ENCODE measurements at places on chromosomes 13 and 19.
A peak's percentile ranks its signal among the peaks of the same experiment; 100 is the strongest.

DNA sequence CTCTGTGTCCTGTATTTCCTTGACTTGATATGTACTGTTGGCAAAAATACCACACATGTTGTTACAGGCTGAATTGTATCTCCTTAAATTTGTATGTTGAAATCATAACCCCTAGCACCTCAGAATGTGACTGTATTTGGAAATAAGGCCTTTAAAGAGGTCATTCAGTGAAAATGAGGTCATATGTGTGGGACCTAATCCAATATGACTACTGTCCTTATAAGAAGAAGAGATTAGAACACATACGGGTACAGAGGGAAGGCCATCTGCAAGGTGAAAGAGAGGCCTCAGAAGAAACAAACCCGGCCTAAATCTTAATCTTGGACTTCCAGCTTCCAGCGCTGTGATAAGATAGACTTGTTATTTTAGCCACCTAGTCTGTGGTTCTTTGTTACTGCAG lies 202.5 kb downstream of the NUFIP1 start:
- DNase-seq = no peak

- no peak for DNase-seq
These were observed 21.5 kb upstream of the SERPINE3 start for GRCh38 chr13:51318015-51318414.

DNA sequence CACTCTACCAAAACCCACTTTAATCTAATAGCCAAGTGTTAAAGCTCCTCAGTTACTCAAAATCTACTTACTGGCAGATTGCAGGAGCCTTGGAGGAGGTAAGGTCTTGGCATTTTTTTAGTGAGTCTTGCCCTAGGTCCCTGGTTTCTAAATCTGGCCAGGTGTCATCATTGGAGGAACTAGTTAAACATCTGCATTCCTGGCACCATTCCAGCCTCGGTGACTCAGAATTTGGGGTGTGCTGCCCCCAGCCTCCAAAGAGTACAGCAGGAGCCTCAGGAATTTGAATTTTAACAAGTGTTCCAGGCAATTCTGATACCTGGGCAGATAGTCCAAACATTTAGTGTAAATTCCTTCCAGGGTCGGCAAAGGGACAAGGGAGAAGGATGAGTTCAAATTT lies 37.4 kb downstream of the KLF5 start:
- no peak for DNase-seq

GRCh38 chr19:17107546-17108452 lies 32.2 kb downstream of the MYO9B start:
- DNase-seq = no peak

- DNase-seq = no peak
These were observed 51.5 kb upstream of the GTF3A start for GRCh38 chr13:27372896-27373295.

GRCh38 chr13:28058866-28059613 lies 41.3 kb downstream of the FLT3 start:
- peak; percentile 17 for DNase-seq

GRCh38 chr13:46797501-46798237 lies 708 bp upstream of the ESD start:
- DNase-seq = no peak

GRCh38 chr19:16197622-16198369 lies at the start of gene AP1M1:
Gene AP1M1 (plus strand): TSS chr19:16197911. CDS start chr19:16198027, 116 bp downstream.
- DNase-seq = peak; percentile 97

DNA sequence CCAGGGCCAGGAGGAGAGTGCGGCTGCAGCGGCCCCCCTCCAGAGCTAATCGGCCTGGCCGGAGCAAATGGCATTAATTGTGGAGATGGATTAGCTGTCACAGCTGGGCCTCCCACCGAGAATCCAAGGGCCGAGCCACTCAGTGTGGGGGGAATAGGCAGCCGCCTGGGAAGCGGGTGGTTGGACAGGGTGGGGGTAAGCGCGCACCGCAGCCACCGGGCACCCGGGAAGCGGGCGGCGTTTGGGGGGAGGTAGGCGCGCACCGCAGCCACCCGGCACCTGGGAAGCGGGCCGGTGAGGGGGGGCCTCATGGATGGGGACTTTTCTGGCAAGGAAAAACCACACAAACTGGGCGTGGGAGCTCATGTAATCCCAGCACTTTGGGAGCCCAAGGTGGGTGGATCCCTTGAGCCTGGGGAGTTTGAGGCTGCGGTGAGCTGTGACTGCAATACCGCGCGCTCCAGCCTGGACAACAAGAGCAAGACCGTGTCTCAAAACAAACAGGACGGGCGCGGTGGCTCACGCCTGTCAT lies 9.7 kb downstream of the R3HDM4 start:
- DNase-seq = no peak

All from effector CD4-positive, alpha-beta T cell (primary cell).